ENCODE measurements at places on chromosomes 1 and 21.

GRCh38 chr1:218274511-218274910 is 10.6 kb upstream of the RRP15 start:
- no peak for DNase-seq

GRCh38 chr1:27331922-27332321 is 9.9 kb upstream of the SYTL1 start:
- DNase-seq, result no peak

GRCh38 chr1:36625935-36626310 is 143.2 kb upstream of the CSF3R start:
- no peak for DNase-seq

DNA sequence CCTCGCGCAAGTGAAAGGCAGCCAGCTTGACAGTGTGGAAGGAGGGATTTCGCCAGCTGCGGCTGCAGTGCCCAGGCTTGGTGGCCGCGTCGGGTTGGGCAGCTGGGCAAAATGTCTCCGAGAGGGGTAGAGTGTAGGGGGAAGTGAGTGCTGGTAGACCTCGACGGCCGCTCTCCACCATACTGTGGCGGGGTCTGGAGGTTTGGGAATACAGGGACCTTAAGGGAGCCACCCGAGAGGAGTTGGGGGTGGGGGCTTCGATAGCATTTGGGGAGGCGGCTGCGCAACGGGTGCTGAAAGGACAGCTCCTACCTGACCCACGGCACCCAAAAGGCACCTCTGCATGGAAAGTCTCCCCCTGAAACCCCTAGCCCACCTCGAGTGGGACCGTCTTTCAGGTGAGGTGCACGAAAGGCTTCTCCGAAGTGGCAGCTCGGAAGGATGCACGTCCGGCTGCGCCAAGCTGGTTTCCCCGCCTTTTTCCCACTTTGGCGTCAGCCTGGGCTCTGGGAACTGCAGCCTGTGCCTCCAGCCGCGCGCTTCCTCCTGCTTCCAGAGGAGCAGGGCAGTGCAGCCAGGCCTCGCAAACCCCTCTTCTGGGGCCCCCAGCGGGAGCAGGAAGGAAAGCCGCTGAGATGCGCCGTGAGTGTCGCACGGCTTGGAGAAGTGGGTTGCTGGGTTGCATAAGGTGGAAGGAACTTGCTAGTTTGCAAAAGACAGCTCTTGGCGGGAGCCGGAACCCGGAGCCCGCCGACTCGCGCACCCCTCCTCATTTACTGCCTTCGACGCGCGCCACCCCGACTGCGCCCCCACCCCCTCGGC is 531 bp upstream of the HMGN2 start:
- peak; percentile 89 for DNase-seq

DNA sequence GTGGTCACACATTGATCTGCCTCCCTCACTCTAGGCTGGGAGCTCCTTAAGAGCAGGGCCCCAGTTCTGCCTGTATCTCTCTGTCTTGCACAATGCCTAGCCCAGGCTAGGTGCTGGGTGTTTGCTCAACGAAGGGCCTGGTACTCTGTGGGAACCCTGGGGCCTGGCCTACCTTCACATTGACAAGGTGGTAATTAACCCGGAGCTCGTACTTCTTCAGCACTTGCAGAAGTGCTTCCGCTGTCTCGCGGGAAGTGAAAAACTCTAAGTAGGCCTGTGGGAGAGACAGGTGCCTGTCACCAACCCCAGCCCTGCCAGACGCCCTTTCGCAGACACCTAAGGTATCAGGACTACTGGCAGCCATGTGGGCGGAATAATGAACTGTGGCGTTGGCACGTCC is 13.7 kb downstream of the MTHFR start:
- DNase-seq, result no peak

- no peak for DNase-seq
These were observed 30.0 kb upstream of the EPS8L3 start for GRCh38 chr1:109793486-109794318.

DNA sequence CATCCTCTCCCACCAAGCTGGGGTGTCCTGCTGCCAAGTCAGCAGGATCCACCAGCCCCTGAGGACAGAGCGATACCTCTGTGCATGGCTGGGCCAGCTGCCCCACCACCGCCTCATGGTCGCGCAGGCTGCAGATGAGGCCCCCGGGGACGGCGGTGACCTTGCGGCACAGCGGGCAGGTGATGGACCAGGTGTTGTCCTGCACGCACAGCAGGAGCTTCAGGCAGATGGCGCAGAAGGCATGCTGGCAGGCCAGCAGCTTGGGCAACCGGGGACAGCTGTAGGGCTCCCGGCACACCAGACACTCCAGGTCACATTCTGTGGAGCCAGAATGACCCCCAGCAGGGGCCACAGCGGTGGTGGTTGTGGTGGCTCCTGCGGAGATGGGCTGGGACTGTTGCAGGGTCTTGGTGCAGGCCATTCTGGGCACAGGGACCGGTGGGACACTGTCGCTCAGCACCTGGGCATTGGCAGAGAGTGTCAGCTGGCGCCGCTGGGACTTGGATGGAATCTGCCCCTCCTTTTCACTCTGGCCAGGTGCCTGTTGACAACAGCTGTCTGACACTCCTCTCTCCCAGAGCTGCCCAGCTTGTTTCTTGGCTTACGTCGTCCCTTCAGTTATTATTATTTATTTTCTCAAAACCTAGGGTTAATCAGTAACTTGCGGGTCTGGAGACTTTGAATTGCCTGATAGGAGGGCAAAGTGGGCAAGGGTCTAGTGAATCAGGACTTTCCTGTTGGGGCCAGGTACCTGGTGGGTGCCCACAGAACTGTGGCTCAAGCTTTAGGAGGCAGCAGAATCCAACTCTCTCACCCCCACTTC is at the start of gene RNF186:
RNF186 (minus strand) TSS at position 603 of the 823 bp plus-strand sequence; CDS start at position 421, 182 bp downstream.
- DNase-seq, result peak; percentile 48

- DNase-seq, result no peak
These were observed 68.0 kb downstream of the FAAP20 start for GRCh38 chr1:2126331-2127186.

GRCh38 chr21:35530766-35531165 is 481.7 kb upstream of the RUNX1 start:
- DNase-seq, result no peak

DNA sequence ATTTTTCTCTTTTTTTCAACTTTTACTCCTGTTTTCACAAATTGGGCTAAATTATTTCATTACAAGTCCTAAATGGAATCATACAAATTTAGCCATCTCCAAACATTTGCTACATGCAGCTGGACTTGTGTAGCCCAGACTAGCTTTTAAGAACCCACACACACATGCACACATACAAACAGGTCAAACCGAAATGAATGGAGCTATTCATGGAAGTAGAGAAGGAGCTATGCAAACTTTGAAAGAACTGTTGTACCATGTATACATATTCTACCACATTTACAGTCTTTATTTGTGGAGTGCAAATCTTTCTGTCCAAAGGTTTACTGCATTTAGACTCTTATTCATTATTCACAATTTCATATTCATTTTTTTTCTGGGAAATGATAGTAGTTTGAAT is 189.1 kb upstream of the RNPC3 start:
- DNase-seq, result no peak

DNA sequence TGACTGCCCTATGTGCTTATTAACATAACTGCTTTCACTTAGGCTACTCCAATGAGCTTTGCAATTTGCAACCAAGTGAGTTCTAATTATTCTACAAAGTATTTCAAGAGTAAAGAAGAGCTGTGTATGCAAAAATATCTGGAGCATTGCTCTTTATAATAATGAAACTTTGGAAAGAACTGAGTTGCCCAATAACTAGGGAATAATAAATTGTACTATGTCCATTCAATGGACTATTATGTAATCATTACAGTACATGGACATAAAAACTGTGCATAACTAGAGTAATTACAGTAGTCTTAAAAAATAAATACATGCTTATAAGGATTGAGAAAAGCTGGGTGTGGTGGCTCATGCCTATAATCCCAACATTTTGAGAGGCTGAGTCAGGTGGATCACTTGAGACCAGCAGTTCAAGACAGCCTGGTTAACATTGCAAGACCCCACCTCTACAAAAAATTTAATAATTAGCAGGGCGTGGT is 70.3 kb upstream of the JAK1 start:
- no peak for DNase-seq

DNA sequence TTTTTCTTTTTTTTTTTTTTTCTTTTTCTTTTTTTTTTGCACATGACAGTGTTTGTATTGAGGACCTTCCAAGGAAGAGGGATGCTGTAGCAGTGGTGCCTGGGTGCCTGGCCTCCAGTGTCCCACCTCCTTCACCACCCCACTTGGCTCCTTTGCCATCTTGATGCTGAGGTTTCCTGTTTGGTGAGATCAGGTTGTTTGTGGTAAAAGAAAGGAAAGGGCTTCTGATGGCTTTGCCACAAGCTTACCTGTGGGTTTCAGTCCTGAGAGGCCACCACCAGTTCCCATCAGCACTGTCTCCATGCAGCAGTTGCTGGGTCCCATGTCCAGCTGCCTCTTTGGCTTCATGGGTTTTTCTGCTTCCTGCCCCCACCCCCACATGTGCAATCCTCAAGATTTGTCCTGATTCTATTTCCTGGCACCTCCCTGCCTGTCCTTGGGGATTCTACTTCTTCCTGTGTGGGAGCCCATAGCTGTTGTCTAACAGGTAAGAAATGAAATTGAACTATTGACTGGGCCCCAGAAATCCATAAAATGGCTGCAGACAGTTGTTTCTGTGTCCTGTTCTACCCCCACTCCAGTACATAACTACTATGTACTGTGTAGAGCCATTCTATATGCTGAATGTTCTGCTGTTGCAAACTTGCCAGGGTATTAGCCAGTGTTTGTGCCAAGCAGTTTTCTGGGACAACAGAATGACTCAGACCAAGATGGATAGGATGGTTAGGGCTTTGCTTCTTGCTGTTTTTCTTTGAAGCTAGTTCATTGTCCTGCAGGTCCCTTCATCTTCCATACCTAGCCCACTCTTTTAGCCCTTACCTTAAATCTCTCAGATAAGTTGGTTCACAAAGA is 4.2 kb upstream of the CCDC28B start:
- DNase-seq, result no peak

DNA sequence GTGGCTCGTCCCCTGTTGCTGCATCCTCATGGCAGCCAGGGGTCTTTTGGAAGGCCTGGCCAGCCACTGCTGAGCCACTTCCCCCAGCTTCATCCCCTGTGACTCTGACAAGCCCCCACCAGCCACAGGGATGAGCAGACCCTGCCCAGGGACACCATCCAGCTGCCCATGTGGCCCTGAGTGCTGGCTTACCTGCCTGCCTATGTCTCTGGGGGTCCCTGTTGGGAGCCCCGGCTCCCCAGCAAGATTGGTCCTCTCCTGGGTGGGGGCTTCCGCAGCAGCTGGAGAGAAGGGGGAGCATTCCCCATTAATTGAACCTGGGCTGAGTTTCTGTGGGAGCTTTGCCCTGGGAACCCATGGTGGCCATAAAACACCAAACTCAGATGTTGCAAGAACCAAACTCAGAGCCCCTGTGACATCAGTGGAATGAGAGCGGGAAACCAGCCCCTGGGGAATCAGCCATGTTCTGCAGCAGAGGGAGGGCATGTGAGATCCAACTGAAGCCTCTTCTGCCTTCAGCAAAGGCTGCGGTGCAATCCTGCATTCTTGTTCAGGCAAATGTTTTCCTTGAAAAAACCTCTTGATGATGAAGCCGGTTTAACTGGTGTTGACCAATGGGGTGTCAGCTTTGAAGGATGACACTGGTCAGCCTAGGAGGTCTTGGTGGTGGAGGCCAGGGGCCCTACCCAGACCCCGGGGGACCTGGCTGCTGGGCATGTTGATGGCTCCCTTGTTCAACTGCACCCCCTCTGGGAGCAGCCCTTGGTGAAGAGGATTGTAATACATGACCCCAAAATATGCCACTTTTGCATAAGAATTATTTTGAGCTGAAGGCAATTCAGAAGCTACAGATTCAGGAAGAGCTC is 28.3 kb upstream of the COL18A1 start:
- DNase-seq, result no peak

GRCh38 chr1:188423073-188423472 is 1594.3 kb downstream of the PLA2G4A start:
- DNase-seq, result no peak

DNA sequence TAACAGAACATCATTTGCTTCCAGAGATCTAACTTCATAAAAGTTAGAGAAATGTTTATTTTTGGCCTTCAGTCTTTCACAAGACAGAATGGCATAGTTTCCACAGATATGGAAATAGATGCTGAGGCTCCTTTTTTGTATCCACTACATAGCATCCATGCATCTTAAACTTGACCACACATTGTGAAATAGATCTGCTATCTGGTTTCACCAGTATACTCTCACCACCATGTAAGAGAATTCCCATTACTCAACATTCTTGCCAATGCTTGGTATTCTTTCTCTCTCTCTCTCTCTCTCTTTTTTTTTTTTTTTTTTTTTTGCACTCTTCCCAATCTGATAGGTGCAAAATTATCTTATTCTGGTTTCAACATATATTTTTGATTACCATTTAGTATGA is 52.1 kb upstream of the PRMT6 start:
- no peak for DNase-seq

- DNase-seq, result no peak
These were observed 41.7 kb downstream of the TNFRSF9 start for GRCh38 chr1:7898962-7899361.

GRCh38 chr1:196655494-196655893 is 3.7 kb downstream of the CFH start:
- DNase-seq, result no peak

GRCh38 chr1:58919959-58920321 is 136.1 kb upstream of the JUN start:
- no peak for DNase-seq

DNA sequence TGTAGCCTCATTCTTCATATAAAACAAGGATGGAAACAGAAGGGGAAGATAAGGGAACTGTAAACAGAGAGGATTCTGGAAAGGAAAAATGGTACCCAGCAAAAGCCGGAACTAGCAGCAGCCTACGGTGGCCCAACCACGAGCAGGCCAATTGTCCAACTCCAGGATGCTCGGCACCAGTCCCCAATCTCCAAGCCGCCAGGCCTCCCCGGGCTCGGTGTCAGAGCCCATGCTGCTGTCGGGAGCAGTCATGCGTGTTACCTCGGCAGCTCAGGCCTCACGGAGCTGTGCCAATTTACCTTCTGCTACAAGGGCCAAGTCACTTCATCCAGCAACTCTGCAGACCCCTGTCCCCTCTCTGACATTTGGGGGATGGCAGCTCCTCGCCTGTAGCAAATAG is 130.8 kb downstream of the ZBTB18 start:
- DNase-seq, result no peak

GRCh38 chr1:243313635-243314536 is 58.0 kb downstream of the SDCCAG8 start:
- DNase-seq, result no peak

- no peak for DNase-seq
These were observed 299 bp upstream of the PROX1 start for GRCh38 chr1:213987422-213987926.
